Activated CD4-positive, alpha-beta T cell treated with anti-CD3 and anti-CD28 coated beads, Interleukin-2, amount 10 ng/mL, durations not matched to agents 7 days and 5 days (primary cell): ENCODE measurements at places on chromosomes 6 and 20. TPM values are rescaled to one million over a fixed set of nuclear protein-coding genes. Genes with fewer than 3 reads are reported as not detected.

HUS1B gene
- total RNA-seq = 1.6 TPM

ATP9A gene
- total RNA-seq = 0.50 TPM

DNA sequence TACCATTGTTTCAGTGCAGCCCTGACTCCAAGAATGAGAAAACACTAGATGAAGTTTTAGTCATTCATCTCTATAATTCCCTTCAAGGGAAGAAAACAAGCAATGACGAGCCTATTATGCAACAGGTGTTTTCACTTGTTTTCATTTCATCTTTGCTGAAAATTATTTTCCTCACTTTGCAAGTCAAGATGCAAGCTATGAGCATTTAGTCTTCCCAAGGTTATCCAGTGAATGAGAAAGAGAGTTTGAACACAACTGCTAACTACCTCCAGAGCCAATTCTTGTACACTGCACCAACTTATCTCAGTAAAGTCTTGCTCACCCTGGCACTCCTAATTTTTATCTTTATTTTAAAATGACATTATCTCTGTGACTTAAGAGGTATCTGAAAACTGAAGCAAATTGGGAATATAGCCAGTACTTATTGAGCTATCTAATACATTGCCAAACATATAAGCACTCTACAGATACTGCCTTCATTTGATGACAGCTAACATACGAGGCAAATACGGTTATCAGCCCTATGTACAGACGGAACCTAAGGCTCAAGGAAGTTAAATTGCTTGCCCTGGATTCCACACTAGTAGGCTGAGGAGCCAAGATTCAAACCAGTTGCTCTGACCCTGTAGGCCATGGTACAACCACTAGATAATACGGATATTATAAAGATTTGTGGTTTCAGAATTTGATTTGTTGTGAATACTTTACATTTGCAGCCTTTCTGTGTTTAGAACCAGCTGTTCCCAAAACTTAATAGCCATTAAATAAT, 36.8 kb downstream of the MOXD1 start:
- DNase-seq = no peak

DNA sequence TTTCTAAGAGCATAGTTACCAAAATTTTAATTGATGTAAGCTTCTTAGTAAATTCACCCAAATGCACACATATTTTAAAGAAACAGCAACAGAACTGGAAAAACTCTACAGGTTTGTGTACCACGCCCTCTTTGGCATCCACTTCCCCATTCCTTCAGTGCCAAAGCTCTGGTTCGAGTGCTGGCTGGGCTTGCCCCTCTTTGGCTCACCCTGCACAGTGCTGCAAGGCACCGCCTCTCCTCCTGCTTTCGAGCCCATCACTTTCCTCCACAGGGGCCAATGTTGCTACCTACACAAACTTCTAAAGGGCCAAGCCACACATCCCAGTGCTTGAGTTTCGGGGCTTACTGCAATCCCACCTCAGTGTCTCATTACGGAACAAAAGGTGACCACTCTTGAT, 9.6 kb downstream of the LRP11 start:
- no peak for DNase-seq

DNA sequence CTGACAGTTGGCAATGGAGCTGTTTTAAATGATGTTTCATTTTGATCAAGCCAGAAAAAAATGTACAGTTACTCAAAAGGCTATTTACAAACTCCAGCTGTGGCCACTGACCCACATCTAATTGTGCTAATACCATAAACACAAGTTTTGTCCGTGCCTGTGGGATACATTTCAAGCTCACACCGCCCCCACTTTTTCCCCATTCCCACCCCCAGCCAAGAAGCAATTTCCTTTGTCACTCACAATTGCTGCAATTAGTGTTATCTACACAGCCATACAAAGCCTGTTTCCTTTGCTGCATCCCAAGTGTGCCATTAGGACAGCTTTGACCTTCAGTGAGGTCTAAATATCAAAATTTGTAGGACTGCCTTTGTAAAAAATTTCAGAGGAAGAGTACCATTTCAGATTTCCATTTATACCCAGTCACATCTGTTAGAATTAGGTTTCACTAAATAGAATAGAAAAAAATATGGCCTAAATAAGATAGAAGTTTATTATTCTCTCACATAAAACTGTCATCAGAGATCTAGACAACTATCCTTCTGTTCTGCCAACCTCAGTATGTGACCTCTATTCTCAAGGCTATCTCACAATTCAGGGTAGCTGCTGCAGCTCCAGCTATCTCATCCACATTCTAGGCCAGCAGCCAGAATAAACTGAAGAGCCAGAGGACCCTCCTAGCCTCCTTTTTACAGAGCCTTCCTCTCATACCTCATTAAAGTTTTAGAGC, 202.6 kb downstream of the NFATC2 start:
- DNase-seq = no peak

DNA sequence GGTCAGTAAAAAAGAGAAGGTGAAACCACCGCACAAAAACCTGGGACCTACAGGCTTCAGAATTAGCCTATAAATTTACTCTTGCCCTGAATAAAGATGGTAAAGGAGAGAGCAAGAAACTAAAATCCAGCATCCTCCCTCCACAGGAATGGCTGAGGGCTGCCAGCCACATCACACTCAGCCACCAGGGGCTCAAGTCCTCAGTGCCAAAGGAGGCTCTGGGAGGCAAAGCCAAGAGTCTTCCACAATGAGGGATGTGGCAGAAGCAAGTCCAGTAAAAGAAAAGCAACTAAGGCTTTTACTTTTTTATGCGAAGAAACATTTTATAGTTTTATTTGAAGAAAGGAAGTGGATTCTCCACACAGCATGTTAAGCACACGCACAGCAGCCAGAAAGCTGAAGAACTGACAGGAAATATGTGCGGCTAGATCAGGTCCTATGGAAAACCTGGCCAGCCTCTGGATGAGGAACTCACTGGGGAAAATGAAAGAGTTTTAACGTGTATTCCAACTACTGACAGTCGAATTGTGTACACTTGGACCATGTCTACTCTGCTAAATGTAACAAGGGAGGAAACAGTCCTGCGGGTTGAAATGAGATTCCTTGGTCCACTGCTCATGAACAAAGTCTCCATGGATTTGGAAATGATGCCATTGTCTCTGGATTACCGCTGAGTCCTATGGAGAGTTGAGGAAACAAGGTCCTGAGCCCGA, 219.4 kb upstream of the SSTR4 start:
- no peak for DNase-seq

SLC22A7 gene
- total RNA-seq = not detected

KIF25 gene
- total RNA-seq = not detected

DNA sequence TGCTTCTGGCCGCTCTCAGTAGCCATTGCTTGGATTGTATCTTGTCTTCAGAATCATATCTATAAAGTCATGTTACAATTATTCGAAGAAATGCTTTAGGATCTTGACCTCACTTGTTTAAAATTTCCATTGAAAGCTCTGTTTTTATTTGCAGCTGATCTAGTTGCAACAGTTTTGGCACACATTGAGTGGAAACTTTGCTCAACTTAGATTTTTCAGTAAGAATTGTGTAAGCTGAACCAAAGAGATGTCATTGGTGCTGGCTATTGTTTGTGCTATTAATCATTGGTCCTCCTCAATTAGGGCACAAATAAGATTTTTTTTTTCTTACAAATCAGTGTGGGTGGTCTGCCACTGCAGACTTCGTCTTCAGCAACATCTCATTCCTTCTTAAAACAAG, 649.2 kb downstream of the MMUT start:
- DNase-seq = no peak

DNA sequence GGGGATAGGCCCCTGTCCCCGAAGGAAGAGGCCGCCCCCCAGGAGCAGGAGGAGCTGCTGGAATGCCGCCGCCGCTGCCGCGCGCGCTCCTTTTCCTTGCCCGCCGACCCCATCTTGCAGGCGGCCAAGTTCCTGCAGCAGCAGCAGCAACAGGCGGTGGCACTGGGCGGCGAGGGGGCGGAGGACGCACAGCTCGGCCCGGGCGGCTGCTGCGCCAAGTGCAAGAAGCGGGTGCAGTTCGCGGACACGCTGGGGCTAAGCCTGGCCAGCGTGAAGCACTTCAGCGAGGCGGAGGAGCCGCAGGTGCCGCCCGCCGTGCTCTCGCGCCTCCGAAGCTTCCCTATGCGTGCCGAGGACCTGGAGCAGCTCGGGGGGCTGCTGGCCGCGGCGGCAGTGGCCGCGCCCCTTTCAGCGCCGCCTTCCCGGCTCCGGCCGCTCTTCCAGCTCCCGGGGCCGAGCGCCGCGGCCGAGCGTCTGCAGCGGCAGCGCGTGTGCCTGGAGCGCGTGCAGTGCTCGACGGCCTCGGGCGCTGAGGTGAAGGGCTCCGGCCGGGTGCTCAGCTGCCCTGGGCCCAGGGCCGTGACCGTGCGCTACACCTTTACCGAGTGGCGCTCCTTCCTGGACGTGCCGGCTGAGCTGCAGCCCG, 630 bp downstream of the PPP1R3G start:
- DNase-seq = no peak

GRCh38 chr6:37030599-37030998, 25.1 kb downstream of the FGD2 start:
- no peak for DNase-seq

- no peak for DNase-seq
Observed at GRCh38 chr6:113786168-113786567, 71.0 kb upstream of the MARCKS start.

DNA sequence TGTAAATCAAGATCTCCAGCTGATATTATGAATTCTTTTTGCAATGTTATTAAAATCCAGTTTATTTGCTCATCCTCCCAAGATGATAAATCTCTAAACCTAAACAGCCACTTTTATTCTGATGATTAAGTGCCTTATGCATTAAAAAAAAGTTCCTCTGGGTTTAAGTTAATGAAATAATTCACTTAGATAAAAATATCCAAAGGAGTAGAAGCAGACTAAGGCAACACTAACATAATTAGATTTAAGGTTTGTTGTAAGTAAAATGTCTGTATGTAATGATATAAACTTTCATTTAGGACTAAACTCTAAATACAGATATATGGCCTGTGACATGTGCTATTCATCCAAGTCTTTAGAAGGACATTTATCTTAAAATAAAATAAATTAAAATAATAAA, 457.2 kb downstream of the TENT5A start:
- no peak for DNase-seq

DNA sequence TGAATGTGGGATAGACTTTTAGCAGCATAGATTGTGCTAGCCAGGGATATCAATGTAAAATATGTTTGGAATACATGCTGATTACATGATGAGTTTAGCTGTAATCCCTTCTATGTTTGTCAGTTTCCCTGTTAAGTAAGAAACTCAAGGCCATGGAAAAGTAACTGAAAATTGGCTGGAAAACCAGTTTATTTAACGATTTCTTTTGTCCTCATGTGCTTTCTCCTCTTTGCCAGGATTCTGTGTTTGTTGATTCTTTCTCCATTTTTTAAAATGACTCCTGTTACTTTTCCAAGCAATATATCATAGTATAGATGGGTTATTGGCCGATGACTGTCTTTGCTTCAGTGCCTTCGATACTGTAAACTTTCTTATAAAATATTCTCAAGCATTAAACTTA, 87.5 kb downstream of the SAMD5 start:
- DNase-seq = no peak

SLC17A3 gene
- 0.75 TPM for total RNA-seq

- DNase-seq = no peak
Observed at GRCh38 chr20:13094976-13095375, 86.2 kb downstream of the SPTLC3 start.

- DNase-seq = no peak
Observed at GRCh38 chr6:87738000-87738399, 36.0 kb upstream of the AKIRIN2 start.

- no peak for DNase-seq
Observed at GRCh38 chr6:12147557-12148316, 135.6 kb downstream of the HIVEP1 start.

EYA2 gene
- total RNA-seq = not detected

- no peak for DNase-seq
Observed at GRCh38 chr6:88380083-88380482, 213.9 kb upstream of the CNR1 start.

- DNase-seq = no peak
Observed at GRCh38 chr20:58938541-58938940, 42.5 kb upstream of the NELFCD start.

FAM209A gene
- 3.2 TPM for total RNA-seq

DNA sequence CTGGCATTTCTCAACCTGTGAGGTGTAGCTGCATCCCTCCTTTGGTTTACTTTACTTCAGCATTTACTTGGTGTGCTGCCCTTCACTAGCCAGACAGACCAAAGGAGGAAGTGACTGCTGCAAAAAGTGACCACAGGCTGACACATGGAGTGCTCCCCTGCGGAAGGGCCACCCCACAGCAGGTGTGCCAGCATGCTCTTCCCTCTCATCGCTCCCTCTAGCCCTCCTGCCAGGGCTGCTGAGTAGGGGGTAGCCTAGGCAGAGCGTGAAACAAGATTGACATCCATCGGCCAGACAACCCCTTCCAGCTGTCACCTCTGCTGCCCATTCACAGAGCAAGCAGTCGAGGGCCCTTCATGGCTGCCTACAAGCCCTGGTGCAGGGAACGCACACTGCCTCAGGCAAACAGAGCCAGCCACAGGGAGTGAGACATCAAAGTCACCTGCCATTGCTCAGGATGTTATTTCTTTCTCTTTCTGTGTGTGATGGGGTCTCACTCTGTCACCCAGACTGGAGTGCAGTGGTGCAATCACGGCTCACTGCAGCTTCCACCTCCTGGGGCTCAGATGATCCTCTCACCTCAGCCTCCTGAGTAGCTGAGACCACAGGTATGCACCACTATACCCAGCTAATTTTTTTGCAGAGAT, 102.0 kb upstream of the RPS6KA2 start:
- no peak for DNase-seq

DNA sequence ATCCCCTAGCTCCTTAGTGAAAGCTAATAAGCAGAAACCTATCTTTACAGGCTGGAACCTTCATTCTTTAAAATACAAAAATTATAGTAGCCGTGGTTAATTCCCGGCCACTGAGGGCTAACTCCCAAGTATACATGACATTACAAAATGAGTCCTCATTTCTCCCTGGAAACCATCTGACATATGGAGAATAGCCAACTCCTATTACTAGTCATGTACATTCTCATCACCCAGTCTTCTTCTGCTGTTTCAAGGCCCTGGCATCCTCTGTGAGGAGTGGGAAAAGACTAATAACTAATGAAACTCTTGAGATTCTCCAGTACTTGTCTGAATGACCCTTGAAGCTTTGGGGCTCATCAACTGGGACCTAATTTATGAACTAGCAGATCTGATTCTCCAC, 30.2 kb downstream of the CSNK2A1 start:
- no peak for DNase-seq

- DNase-seq = no peak
Observed at GRCh38 chr6:14966096-14966905, 279.6 kb upstream of the JARID2 start.
